ENCODE measurements at places on chromosomes 11 and 22.
A peak's percentile ranks its signal among the peaks of the same experiment; 100 is the strongest.

DNA sequence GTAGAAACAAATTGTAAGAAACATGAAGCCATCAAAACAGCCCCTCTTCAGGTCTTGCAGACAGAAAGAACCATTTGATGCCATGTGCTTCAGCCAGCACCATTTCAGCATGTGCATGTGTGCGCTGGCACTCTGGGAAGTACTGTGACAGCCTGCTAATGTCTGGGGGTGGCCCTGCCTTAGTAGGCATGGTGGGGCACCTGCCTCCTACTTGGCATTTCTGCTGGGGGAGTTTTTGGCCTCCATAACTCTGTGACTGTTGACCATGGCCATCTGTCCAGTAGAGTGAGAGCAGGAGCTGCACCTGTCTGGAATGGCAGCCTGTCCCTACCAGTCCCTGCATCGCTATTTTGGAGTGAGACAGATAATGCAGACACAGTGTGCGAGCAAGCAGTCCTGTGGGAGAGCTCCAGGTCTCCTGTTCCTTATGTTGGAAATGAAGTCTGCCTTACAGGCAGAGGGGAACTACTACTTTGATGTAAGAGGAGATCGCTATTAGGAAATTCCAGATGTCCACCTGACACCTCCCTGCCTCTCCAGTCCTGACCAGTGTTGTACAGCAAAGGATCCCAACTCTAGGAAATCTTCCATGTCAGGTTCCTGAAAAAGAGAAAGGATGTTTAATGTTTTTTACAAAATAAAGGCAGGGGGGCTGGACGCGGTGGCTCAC is 102.5 kb downstream of the ATXN10 start:
- ATAC-seq: no peak

- ATAC-seq: no peak
Observed at GRCh38 chr22:42078469-42079318, 806 bp upstream of the SMDT1 start.

DNA sequence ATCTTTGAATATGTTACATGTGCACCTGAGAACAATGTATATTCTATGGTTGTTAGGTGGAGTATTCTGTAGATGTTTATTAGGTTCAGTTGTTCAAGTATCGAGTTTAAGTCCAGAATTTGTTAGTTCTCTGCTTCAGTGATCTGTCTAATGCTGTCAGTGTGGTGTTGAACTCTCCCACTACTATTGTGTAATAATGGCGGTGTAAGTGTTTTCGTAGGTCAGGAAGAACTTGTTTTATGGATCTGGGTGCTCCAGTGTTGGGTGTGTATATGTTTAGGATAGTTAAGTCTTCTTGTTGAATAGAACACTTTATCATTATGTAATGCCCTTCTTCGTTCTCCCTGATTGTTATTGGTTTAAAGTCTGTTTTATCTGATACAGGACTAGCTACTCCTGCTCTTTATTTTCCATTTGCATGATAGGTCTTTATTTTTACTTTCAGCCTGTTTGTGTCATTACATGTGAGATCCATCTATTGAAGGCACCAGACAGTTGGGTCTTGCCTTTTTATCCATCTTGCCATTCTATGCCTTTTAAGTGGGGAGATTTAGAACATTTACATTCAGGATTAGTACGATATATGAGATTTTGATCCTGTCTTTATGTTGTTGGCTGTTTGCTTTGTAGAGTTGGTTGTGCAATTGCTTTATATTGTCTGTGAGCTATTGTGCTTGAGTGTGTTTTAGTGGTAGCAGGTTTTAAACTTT is 121.6 kb downstream of the DDX10 start:
- no peak for ATAC-seq

GRCh38 chr11:57896361-57897145 is 127.1 kb upstream of the OR9Q1 start:
- no peak for ATAC-seq

DNA sequence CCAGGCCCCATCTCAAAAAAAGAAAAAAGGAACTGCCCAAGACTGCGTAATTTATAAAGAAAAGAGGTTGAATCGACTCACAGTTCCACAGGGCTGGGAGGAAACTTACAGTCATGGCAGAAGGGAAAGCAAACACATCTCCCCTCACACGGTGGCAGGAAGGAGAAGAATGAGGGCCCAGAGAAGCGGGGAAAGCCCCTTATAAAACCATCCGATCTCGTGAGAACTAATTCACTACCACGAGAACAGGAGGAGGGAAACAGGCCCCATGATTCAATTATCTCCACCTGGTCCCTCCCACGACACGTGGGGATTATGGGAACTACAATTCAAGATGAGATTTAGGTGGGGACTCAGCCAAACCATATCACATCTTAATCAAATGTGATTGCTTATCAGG is 82.2 kb downstream of the BUD13 start:
- no peak for ATAC-seq

DNA sequence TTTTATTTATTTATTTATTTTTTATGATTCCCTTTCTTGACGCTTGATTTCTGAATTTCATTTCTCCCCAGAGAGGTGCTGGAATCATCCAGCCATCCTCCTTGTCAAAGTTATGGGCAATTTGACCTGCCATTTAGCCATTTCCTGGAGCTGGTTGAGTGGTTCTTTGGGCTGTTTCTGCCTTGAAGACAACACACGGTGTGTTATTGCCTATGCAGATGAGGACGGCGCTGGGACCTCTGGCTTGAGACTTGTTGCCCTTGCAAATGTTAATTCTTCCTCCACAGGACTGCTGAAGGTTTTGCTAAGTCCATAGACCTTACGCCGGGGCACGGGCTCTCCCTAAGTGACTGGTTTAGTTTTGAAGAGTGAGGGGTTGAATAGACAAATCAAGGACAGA is 147.9 kb upstream of the PLET1 start:
- no peak for ATAC-seq

DNA sequence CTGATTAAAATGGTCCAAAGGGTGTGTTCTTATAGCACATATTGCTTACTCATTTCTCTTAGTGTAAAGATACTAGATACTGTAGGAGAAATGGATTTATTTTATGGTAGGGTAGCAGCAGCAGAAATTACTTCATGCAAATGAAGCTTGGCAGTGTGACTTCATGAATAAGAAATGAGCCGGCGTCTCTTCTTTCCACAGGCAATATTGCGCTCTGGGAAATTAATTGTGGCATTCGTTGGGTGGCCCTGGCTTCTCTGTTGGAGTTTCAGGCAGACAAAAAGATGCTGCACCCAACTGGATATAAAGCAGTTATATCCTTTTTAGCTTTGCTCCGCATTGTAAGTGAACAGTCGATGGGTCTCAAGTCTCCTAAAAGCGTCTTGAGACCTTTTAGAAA is 211.0 kb upstream of the NAV2 start:
- ATAC-seq: no peak

DNA sequence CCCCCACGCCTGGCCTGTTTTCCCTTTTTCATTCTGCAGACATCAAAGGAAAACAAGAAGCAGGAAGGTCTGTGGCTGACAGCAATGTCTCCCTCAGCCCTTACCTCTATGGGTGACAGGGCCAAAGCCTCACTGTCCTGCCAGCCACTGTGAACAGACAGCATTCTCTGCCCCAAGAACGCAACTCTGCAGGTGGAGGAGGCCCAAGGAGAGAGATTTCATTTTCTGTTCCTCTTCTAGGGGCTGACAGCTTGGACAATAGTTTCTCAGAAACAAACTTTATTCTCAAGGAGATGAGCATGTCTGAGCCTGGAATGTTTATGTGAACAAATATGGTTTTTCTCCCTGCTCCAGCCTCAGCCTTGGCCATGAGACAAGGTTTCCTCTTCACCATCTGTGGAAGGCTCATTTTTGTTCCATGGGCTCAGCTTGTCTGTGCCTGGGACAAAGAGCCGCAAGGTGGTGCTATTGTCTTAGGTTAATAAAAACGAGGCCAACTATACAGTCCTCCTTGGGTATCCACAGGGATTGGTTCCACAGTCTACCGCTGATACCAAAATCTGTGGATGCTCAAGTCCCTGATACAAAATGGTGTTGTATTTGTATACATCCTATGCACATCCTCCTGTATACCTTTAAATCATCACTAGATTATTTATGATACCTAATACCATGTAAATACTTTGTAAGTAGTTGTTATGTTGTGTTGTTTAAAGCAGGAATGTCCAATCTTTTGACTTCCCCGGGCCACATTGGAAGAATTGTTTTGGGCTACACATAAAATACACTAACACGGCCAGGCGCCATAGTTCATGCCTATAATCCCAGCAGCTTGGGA is 5.8 kb downstream of the PIWIL3 start:
- peak; percentile 97 for ATAC-seq

- ATAC-seq: no peak
Observed at GRCh38 chr11:79241205-79241851, 199.5 kb downstream of the TENM4 start.

Measured in SK-N-SH treated with all-trans-retinoic acid at 6 μM for 48 hours (cell line).